ENCODE measurements at places on chromosomes 7 and 10.

DNA sequence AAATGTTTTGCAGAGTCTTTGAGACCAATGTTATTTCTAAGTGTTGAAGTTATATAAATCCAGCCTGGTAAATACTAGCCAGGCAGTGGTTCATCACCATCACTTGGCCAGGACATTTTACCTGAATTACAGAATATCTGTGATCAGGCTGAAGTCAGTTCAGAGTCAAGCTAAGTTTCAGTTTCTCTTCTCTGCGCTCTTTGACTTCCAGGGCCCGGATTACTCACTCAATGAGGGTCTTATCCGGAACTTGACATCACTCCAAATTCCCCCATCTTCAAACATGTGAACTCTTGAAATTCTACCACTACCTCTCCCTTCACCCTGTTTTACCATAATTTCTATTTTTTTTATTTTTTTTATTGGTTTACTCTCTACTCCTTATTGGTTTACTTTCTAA is 36.6 kb upstream of the CCAR1 start:
- no peak for DNase-seq

DNA sequence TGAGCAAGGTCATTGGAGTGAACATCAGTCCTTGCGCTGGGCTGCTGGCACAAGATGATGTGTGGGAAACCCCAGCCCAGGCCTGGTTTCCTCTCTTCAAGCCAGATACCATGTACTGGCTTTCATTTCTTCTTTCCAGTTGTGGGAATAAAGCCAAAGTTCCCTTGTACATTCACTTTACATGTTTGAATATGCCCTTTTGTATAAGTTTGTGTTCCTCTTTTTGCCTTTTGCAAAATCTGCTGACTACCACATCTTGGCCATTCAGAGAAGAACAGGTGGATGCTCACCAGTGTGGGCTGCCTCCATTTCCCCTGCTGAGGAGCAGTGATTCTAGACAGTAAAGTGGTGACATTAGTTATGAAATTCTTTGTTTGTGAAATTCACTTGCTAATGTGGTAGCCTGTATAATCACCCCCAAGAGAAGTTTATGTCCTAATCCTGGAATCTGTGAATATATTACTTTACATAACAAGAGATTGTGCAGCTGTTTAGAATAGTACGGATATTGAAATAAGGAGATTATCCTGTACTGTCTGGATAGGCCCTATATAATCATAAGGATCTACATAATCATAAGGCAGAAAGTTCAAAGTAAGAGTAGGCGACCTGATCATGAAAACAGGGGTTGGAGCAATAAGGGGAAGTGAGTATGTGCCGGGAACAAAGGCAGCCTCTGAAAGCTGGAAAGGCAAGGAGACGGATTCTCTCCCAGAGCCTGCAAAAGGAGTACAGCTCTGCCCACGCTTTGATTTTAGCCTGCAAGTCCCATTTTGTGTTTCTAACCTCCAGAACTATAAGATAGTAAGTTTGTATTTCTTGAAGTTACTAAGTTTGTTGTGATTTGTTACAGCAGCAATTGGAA is 18.8 kb upstream of the AOAH start:
- DNase-seq: no peak

GRCh38 chr10:86364491-86365345 is 1.9 kb downstream of the GRID1 start:
- DNase-seq: no peak

DNA sequence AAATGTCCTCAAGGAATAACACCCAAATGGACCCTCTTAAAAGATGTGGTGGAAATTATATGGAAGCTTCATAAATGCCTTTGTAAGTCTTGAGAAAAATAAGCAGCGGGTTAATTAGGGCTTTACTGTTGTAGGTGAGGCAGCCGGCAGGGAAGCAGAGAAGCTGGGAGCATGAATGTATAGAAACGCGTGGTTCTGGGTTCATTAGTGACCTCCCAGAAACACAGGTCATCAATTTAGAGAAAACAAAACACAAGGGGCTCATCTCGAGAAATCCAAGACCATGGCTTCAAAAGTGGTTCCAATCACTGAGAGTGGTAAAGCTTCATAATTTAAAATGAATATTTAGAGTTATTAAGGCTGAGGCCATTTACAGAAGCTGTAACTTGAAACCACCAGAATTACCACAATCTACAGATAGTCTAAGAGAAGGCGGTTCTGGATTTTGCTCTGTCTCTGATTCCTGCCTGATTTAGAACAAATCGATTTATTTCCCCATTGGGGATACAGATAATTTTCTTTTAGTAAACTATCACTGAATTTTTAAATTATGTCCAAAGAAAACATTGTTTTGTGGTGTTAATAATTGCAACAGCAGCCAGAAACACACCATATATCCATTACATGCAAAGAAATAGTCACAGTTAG is 20.7 kb downstream of the GARIN1A start:
- DNase-seq: no peak

DNA sequence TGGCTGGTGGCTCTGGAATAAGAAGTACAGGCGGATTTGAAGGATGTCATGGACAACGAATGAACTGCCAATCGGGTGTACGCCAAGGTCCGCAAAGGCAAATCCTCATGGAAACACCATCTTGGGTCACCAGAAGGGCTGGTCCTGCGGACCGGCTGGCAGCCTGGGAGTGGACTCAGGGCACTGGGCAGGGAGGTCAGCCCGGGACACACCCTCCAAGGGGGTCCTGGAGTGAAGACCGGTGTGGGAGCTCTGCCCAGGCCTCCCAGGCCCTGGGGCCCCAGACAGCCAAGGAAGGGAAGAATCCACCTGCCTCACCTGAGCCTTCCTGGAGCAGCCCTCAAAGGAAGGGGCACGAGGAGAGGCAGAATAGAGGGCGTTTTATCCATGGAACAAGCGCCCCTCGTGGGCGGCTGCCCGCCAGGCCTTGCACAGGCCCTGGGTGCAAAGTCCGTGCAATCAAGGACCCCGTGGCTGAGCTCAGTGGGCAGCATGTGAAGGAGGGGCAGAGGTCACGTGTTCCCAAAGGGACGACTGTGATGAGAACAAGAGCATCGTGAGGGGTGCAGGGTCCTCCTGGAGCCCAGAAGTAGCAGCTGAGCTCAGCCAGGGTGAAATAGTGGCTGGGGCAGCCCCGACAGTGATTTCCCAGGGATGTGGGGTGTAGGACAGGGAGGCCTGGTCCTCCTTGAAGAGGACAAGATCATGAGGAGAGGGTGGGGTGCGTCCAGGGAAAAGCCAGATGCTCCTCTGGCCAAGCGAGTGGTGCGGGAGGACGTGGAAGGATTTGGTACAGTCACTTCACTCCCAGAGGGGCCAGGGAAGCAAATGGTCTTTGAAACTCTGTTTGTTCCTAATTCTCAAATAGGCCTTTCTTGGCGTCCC is 105.2 kb downstream of the TCERG1L start:
- no peak for DNase-seq

DNA sequence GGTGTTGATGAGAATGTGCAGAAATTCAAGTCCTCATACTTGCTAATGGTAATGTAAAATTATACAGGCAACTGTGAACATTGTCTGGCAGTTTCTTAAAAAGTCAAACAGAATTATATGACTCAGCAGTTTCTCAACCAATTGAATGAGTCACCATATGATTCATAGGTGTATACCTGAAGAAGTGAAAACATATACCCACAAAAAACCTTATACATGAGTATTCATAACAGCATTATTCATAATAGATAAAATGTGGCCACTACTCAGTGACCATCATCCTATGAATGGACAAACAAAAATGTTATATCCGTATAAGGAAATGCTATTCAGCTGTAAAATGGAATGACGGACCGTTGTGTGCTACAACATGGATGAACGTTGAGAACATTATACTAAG is 253.5 kb downstream of the MALRD1 start:
- no peak for DNase-seq

DNA sequence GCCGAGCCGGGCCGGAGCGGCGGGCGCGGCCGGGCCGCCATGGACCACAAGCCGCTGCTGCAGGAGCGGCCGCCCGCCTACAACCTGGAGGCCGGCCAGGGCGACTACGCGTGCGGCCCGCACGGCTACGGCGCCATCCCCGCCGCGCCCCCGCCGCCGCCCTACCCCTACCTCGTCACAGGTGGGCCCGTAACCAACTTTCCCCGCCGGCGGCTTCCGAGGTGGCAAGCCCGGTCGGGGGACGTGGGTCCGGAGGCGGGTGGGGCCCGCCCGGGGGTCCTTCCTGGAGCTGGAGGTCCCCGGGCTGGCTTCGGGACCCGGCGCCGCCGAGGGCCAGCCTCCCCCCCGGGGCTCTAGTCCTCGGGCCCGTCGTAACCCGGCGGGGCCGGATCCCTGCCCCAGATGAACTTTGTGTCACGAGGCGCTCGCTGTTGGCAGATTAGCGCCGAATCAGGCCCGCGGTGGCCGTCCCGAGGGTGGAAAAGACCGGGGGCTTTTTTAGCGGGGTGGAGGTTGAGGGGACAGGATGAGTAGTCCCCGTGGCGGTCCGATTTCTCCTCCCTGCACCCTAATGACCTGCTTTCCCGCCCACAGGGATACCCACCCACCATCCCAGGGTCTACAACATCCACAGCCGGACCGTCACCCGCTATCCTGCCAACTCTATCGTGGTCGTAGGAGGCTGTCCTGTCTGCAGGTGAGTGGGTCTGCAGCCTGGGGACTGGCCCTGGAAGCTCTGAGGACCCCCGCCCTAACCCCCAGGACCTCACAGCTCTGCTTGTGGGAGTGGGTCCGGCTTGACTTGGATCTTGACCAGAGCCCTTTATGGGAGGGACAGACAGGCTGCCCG is 496 bp downstream of the BRI3 start:
- no peak for DNase-seq

GRCh38 chr7:121561717-121562116 is 165.6 kb upstream of the FAM3C start:
- no peak for DNase-seq

- no peak for DNase-seq
These were observed 90.9 kb downstream of the MLLT10 start for GRCh38 chr10:21624951-21625350.

DNA sequence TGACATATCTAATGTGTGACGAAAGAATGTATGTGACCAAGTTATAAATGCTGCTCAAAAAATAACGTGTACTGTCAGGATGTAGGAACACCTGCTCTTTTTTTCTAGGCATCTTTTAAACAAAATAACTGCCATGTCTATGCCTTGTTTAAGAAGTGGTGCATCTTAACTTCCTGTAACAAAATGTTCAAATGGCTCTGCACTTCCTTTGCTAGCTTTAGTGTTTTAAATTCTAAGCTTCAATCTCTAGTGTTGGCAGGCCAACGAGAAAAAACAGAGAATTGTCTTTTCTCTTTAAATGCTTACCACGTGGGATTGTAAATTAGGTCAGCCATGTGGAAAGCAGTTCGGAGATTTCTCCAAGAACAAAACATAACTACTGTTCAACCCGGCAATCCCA is 14.6 kb upstream of the PDSS1 start:
- DNase-seq: no peak

DNA sequence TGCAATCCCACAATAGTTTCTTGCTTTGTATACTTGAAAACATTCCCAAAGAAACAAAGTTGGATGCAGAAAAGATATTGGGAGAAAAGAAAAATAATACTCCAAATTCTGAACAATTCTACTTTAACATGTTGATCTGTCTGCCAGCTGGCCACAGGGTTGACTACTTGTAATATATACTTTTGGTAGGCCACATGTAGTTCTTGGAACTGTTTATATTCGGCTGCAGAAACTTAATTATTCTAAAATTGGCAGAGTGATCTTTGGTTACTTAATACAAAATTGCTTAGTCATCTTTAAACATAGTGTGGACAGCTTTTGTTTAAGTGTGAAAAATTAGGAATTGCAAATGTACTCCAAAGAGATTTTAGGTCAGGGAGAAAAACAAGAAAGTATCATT is 76.0 kb downstream of the CALD1 start:
- no peak for DNase-seq

DNA sequence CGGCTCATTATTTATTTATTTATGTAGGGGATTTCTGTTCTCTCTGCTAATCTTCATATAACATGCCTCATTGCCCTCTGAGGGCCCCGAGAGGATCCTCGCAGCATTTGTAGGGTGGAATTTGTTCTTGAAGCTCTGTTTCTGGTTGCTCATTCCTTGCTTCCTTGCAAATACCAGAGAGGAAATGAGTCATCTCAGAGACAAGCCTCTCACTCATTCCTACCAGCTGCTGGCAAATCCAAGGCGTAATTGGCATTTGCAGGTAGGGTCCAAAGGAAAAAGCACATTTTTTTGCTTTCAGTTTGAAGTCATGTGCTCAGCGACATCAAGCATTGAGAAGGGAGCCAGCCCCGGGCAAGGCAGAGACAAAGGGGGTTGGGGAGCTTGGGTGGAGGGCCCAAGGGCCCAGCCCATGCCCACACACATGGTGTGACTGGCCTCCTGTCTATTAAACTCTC is 501.6 kb downstream of the GALNT17 start:
- DNase-seq: peak; percentile 24

DNA sequence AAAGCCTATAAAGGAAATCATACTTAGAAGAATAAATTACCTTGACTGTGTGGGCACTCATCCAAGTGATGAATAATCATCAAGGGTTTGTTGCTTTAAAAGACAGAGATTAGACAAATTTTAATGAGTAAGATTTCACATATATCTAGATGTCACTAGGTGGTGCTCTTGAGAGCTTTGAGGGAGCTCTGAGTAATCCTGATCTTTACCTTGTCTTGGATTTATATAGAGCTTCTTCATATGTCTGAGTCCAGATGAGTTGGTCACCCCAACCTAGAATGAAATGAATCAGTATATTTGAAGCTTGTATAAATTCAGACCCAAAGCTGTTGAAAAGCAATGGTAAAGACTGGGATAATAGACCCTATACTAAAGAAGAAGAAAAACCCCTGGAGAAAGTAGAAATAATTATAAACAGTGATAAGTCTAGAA is 3.7 kb downstream of the AGR2 start:
- DNase-seq: no peak

DNA sequence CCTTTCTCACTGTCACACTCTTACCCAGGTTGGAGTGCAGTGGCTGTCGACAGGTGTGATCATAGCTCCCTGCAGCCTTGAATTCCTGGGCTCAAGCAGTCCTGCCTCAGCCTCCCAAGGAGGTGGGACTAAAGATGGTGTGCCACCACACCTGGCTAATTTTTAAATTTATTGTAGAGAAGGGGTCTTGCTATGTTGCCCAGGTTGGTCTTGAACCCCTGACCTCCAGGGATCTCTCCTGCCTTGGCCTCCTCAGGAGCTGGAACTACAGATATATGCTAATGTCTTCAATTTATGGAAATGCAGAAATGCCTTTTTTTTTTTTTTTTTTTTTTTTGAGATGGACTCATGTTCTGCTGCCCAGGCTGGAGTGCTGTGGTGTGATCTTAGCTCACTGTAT is 42.7 kb downstream of the DNAJB6 start:
- no peak for DNase-seq

DNA sequence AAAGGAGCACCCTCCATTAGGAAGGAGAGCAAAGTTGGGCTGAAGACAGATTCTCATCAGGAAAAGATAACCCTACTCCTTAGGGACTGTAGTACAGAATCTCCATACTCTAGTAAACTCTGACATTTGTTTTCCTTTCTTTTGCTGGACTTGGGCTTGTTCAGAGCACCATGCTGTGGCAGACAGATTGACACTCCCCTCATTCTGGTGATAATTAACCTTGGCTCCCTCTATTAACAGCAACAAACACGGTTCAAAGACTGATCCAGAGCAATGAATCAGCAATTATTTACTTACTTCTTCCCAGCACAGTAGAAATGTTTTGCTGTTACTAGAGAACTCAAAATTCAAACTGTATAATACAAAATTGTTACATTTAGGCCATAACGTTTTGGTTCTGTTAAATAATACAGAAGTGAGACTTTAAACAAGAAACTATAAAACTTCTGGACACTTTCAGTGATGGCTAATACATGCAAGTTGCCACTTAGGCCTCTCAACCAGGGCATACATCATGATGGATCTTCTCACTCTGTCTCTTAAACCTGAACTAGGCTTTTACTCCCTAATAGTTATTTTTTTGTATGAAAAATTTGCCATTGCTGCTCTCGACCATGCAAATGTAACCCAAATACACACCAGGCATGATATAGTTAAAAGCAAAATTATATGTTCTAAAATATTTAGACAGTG is 639.0 kb downstream of the IPMK start:
- DNase-seq: peak; percentile 35

All from renal cortex interstitium (tissue), 15 donors.